Erythroblast (primary cell): ENCODE measurements at places on chromosomes 11 and 22.

- DNase-seq: peak; percentile 23
Observed at GRCh38 chr11:125494974-125495725, 915 bp downstream of the FEZ1 start.

DNA sequence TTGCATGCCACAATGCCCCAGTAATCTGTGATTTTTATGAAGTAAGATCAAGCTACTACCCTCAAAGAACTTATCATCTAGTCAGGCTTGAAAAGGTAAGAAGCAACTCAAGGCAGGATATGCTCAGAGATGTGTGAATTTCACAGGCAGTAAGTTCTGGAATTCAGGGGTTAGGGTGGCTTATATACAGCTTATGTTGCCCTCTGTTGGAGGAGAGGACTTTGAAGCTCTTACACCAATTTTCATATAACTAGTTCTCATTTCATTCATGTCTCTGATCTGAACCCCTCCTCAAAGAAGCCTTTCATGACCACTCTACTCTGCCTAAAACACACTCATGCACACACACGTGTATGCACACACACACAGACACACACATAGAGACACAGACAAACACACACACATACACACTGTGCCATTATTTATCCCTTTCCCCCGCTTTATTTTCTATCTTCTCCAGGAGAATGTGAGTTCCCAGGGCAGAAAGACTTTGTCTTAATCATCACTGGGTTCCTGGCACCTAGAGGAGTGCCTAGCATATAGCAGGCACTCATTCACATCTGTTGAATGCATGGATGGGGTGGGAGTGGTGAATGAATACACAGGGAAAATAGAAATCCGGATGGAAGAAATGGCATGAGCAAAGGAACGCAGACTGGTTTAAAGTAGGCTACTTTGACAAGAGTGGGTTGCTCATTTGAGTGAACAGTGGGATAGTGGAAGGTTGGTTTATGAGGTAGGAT lies 220.7 kb upstream of the ZBED5 start:
- no peak for DNase-seq

- DNase-seq: no peak
Observed at GRCh38 chr22:22082960-22083359, 100.4 kb upstream of the TOP3B start.

DNA sequence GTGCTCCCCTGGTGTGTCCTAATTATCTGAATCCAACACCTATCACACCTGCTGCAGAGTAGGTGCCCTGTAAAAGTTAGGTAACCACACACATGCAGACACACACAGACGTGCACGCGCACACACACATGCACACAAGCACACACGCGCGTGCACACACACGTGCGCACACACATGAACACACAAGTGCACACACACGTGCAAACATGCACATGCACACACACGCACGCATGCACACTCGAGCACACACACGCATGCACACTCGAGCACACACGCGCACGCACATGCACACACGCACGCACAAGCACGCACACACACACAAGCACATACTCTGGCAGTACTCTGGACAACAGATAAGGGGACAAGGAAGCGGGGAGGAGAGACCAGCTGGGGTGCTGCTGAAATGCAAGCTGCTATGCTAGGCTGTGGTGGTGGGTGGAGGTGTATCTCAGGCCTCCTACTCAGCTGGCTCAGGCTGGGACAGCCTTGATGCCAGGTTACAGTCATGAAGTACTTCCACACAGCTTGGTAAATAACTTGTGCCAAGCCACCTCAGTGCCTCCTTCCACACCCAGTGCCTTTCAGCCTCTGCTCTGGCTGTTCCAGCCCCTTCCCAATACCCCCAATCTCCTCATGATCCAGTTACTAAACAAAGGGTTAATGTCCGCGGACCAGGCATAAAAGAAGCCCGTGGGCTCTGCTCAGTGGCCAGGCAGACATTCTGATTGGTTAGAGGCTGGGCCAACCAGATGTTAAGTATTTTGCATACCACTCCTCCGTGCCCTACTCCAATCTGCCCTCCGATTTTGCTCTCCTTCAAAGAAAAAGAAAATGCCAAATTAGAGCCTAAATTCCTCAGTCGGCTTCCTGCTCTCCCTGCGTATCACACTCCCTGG lies 374.1 kb downstream of the TENM4 start:
- no peak for DNase-seq

- peak; percentile 54 for DNase-seq
Observed at GRCh38 chr11:102599642-102600261, 25.4 kb downstream of the MMP20 start.

- DNase-seq: no peak
Observed at GRCh38 chr11:72475381-72475780, 41.0 kb upstream of the CLPB start.

- no peak for DNase-seq
Observed at GRCh38 chr11:17002543-17002942, 11.7 kb downstream of the PLEKHA7 start.

- peak; percentile 35 for DNase-seq
Observed at GRCh38 chr22:30637701-30638114, 2.1 kb downstream of the SLC35E4 start.

DNA sequence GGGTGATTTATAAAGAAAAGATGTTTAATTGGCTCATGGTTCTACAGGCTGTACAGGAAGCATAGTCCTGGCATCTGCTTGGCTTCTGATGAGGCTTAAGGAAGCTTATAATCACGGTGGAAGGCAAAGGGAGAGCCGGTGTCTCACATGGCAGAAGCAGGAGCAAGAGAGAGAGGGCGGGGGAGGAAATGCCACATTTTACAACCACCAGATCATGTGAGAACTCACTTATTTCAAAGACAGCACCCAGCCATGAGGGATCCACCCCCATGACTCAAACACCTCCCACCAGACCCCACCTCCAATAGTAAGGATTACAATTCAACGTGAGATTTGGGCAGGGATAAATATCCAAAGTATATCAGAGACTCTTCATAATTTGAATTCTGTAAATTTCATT lies 200.7 kb downstream of the MSANTD4 start:
- no peak for DNase-seq

DNA sequence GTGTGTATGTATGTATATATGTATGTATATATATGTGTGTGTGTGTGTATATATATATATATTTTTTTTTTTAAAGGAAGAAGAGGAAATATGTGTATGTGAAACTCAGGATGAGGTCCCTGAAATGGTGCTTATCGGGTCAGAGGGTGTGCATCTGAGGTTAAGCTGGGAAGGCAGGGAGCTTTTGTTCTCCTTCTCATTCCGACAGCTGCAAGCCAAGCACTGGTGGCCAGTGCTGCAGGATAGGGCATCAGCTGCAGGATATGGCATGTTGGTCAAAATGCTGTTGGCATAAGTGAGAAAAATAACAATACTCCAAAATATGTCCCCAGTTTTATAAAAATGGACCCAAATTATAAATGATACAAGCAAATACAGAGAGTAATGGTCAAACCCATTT lies 7.4 kb downstream of the SNRPD3 start:
- DNase-seq: no peak

DNA sequence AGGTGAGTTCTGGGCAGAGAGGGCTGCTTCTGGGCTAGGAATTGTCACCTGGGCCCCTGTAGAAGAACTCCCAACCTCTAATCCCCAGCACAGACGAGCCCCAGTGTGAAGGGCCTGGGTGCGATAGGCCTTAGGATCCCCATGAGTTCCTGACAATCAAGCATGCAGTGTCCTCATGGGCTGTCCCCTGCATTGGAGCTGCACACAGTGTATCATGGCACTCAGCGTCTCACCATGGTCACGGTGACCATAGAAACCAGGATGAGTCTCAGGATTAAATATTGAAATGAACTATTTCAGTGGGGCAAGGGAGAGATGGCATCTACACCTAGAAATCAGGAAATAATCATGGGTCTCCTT lies 292 bp downstream of the SCGB2A1 start:
- DNase-seq: no peak

GRCh38 chr11:58844361-58845005 lies at the start of gene GLYATL2:
Gene GLYATL2 (minus strand): TSS chr11:58844704. CDS start chr11:58839612, 5,092 bp downstream.
- no peak for DNase-seq

- DNase-seq: peak; percentile 7
Observed at GRCh38 chr11:44377914-44378321, 68.0 kb upstream of the ALX4 start.
